ENCODE measurements at places on chromosomes 7 and 10.

DNA sequence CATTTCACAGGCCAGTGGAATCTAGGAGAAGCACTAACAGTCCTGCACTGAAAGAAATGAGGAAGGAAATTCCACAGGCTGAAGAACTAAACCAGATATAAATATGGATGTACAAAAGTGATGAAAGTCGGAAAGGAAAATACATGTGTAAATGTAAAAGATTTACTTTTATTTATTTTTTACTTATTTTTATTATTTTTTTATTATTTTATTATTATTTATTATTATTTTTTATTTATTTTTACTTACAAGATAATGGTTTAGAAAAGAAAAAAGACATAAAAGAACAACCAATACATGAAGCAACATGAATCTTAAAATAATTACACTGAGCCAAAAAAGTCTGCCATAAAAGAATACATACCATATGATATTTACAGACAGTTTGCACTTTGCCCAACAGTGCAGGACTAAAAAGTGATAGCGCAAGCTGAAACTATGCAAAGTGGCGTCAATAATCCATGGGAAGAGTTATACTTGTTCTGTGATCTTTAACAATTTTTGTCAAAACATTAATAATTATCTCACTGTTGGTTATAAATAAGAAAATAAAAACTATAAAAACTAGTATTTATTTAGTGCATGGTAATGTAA lies 317.8 kb upstream of the MKI67 start:
- no peak for DNase-seq

GRCh38 chr7:87416682-87417587 lies 58.5 kb downstream of the ABCB4 start:
- peak; percentile 74 for DNase-seq

DNA sequence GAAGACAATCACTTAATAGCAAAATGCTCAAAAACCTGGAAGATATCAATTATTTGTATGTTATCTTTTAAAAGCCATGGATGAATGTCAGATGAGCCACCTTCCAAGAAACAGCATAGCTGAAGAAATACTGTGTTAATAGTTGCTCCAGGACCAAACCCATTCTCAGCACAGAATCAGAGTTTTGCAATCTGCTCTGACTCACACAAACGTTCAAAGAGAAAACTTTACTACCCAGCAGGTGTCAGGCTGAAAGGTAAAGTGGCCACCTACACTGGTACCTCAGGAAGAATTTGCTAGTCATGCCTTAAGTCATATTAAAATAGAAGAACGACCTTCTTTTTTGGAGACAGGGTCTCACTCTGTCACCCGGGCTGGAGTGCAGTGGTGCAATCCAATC lies 526.5 kb downstream of the PARD3 start:
- DNase-seq = no peak

- no peak for DNase-seq
These were observed 366.4 kb upstream of the POM121L12 start for GRCh38 chr7:52669031-52669430.

GRCh38 chr10:113283189-113283588 lies 269.7 kb upstream of the HABP2 start:
- DNase-seq = no peak

DNA sequence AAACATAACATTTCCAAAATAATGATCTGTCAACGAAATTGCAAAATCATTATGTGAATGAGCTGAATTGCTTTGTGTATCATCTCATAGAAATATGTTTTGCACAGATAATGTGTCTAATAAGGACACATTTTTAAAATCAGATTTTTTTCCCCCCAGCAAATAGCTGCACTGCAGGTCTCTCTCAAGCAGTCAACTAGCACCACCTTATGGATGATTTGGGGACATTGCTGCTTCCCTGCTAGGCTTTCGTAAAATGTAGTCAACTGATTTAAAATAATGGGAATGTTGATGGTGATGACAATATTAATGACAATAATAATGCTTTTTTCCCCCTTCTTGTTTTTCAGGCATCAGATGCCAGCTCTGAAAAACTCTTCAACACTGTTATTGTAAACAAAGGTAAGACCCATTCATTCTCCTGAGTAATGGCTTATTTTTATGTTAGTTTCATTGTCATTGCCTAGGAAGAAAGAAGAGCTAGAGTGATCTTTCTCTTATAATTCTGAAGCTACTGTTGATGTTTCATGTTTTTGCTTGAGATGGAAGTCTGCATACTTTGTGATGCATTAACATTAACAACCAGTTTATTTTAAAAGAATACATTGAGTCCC lies 433.6 kb upstream of the GALNT17 start:
- DNase-seq = no peak

DNA sequence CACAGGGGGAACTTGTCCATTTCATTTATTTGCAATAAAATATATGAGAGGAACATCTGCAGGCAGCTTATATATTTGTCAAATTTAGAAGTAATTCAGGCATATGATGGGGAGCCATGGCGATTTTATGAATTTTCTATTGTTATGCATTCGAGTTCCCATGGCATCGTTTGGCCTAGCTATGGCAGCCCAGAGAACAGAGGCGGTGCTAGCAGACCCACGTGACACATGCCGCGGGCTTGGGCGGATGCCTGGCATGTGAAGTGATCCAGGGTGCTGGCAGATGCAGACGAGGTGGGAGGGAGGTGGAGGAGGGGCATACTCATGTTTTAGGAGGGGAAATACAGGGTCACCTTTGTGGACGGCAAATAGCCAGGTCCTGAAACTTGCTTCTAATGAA lies 560.0 kb upstream of the GALNT17 start:
- DNase-seq = no peak

DNA sequence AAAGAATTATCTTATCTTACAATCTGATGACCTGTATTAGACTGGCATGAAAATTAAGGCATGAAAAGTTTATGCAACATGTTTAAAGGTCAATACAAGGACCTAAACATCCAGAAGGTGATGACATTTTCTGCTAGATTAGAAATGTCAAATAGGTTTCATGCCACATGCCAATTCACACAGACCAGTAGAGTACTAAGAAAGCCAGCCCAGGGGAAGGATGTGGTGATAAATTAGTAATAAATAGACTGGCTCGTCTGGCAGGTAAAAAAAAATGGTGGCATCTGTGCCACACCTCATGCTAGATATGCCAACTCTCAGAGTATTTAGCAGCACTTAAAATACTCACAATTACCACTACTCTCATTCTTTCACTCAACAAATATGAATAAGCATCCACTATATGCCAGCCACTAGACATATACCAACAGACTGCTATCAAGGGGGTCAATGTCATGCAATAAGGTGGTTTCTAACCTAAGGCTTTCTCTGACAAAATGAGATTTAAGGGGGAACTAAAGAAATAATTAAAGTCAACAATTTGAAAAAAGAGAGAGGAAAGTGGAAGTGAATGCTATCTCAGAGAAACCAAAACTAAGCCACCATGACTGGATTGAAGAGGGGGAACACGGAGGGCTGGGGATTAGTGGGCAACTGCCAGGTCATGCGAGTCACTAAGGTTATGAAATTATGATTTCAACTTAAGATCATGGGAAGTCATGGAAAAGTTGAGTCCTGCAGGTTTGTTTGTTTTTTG lies 83.5 kb downstream of the SGMS1 start:
- DNase-seq = no peak

DNA sequence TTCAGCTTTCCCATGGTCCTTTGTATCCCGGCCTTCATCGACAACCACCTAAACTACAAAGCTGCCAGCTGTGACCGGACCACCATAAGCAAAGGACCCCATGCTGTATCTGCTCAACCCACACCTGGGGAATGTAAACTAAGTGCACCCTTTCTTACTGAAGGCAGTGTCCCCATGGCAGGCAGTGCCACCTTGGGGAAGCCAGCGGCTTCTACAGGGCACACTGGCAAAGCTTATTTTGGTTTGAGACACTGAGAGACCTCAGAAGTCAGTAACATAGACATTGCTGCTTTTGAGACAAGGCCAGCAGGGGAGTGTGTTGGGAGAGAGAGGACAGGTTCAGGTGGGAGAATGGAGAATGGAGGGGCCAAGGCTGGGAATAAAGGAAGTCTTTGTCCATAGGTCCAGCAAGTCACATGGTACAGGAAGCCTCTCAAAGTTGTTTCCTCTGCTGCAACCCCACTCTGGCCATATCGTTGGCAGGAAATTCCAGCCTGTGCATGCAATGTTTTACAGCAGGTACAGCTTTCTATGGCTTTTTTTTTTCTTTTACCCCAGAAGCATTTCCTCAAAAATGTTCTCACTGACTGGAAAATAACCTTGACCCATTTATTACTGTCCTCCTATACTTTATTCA lies 85.9 kb upstream of the NPVF start:
- DNase-seq = no peak

DNA sequence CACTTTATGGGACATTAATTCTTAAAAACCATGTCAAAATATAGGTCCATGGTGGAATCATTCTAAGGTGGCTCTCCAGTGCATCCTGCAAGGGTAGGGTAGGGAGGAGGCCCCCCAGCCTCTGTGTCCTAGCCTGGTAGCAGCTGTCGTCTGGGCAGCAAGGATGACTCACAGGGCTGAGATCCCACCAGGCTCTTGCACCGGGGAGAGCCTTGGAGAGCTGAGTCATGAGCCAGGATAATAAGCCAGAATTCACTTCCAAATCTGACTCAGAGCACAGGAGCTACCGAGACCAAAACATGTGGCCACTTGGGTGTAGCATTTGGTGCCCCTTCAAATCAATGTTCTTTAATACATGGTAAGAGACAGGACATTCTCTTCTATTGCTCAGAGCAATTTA lies 298.5 kb downstream of the NEBL start:
- no peak for DNase-seq

DNA sequence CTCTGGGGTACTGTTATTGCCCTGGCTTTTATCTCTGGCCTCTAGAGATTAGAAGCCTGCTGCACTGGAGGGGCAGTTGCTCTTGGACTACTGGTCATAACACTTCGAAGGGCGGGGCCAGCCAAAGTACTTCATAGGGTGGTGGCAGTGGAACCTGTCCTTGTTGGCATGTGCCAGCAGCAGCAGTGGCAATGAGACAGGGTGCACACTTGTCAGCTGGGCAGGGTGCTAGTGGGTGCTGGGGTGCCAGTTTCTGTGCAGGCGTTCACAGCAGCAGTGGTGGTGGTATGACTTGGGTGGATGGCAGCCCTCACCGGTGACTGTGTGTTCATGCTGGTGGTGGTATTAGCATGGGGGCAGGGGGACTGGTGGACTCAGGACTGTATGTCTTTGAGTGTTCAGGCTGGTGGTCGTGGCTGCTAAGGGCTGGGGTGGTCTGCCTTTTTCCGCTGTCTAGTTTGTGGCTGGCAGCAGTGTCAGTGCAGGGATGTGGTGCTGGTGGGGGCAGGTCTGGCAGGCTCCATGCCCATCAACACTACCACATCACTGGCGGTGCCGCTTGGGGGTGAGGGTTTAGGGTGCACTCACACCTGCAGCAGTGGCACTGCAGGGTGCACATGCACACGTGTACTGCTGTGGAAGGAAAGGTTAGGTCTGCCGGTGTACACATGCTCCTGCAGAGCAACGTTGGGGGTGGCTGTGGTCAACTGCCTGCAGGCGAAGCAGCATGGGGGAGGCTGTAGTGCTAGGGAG lies 176.1 kb upstream of the CDC14C start:
- DNase-seq = no peak
